ENCODE measurements at places on chromosomes 1 and 21.

DNA sequence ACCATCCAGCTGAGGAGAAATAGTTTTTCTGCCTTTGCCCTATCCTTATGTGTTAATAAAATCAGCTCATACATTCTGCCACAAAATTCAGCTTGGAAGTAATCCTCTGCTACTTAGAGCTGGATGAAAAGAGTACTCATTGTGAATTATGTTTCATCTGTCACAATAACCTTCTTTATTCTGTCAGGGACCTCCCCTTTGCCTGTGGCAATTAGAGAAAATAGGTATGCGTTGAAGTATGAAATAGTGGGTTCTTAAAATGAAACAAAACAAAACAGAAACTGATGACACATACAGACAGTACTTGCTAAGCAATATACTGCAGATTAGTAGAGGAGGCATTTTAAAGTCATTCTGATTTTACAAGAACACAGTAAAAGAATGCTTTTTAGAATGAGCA, 578.5 kb downstream of the USP25 start:
- DNase-seq, result no peak

DNA sequence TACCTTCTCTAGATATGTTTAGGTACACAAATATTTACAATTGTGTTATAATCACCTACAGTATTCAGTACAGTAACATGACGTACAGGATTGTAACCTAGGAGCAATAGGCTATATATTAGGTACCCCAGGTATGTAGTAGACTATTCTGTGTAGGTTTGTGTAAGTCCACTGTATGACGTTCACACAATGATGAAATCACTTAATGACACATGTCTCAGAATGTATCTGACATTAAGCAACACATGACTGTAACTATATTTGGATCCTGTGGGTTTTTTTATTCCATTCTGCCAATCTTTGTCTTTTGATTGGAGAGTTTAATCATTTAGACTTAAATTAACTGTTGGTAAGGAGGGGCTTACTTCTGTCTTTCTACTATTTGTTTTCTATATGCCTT, 52.1 kb downstream of the STYXL2 start:
- no peak for DNase-seq

- DNase-seq, result peak; percentile 56
Observed at GRCh38 chr1:204207136-204207616, 6.6 kb downstream of the GOLT1A start.

DNA sequence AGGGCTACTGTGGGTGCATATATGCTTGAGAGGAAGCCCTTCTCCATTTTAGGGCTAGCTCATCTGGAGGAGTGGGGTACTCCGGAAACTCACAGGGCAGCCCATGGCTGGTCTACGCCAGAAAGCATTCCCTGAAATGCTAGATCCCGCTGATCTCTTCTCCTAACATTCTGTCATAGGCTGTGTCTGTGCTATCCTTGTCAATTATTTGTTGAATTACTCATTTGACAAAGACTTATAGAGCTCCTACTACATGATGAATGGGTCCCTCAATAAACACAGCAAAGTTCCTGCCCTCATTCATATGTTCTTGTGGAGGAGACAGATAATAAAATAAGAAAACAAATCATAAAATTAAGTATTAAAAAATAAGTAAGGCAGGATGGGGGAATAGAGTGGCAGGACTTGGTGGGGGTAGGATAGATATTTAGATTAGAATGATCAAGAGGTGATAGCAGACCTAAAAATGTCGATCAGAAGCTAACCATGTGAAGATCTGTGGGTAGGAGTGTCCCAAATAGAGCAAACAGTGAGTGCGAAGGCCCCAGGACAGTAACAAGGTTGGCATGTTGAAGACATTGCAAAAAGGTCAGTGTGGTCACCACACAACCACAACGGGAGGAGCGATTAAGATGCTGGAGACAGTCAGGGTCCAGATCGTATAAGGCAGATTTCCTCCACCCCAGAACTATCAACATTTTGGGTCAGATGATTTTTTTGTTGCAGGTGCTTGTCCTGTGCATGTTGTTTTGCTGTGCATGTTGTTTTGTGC, 13.2 kb downstream of the NGF start:
- DNase-seq, result no peak

DNA sequence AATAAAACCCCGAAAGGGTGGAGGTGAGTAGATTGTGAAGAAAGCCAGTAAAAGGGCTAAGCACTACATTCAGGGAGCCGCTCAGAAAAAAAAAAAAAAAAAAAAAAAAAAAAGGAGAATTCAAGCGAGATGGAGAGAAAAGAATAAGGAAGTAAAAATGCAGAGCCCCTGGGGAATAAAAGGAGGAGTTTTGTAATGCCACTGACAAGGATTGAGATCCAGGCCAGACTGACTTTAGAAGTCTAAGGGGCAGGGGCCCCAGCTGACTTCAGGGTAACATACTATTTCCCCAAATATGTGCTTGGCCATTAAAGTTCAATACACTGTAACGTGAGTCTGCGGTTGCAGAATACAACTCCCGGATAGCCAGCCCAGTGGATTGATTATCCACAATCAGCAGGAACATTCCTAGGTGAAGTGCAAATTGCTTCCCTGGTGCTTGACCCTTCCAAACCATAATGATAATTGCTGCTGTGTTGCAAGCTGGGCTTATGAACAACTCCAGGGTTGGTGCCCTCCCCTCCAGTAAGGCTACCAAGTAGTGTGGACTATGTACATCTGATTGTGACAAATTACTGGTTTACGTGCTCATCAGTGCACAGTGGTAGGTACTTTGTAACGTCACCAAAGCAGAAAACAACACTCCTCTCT, 30.7 kb upstream of the RRP15 start:
- no peak for DNase-seq

GRCh38 chr1:1040004-1040991, 20.4 kb downstream of the AGRN start:
- DNase-seq, result peak; percentile 84

GRCh38 chr1:61097317-61097716, 15.0 kb downstream of the NFIA start:
- no peak for DNase-seq

- DNase-seq, result no peak
Observed at GRCh38 chr21:37484535-37485474, 118.2 kb downstream of the DYRK1A start.

- DNase-seq, result no peak
Observed at GRCh38 chr1:29417147-29417858, 181.0 kb downstream of the PTPRU start.

Measured in naive thymus-derived CD4-positive, alpha-beta T cell (primary cell).